ENCODE measurements at places on chromosomes 2 and 18.

- peak; percentile 39 for DNase-seq
Measured at GRCh38 chr2:64876137-64876647, 113.0 kb upstream of the SLC1A4 start.

- no peak for DNase-seq
Measured at GRCh38 chr2:229401171-229401865, 130.2 kb upstream of the PID1 start.

DNA sequence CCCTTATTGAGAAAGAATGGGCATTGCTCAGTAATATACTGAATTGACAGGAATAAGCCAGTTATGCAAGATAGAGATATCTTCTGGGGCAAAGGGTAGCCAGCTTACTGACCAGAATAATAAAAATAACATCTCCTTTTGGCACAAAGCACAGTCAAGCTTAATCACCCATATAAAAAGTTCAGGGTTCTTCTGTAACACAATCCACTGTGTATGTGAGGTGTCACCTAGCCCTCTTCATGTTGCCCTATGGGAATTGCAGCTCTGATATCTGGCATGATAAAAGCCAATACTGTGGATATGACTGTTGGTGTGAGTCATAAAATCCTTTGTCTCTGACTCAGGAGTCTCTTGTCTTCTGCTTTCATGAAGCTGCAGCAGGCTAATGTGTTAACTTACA lies 90.8 kb downstream of the DSEL start:
- DNase-seq: no peak

GRCh38 chr2:24611631-24612030 lies 120.6 kb downstream of the NCOA1 start:
- no peak for DNase-seq

GRCh38 chr2:71834796-71835195 lies 312.9 kb downstream of the CYP26B1 start:
- DNase-seq: no peak

- no peak for DNase-seq
Measured at GRCh38 chr2:129735576-129735975, 243.9 kb upstream of the RAB6C start.

- no peak for DNase-seq
Measured at GRCh38 chr2:241885946-241886643, 16.6 kb downstream of the RTP5 start.

GRCh38 chr18:55550471-55550870 lies 37.5 kb downstream of the TCF4 start:
- no peak for DNase-seq

DNA sequence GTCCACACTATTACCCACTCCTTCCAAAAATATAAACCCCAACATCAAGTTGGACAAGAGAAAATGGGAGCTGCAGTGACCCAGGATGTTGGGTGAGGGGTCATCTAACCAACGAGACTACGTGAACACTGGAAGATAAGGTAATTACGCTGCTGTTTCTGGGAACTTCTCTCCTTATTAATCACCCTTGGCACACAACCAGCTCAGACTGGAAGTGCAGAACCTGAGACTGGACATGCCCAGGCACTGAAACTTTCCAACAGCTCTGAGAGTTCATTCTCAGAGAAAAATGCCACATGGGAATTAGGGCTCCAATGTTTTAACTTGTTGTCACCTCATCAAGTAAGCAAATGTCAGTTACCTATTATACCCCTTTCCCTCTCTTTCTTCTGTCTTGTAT lies 135.3 kb downstream of the CCDC148 start:
- no peak for DNase-seq

GRCh38 chr2:173456960-173457359 lies 102.3 kb downstream of the CDCA7 start:
- DNase-seq: no peak

GRCh38 chr2:128178650-128179460 lies 87.9 kb downstream of the UGGT1 start:
- peak; percentile 89 for DNase-seq

DNA sequence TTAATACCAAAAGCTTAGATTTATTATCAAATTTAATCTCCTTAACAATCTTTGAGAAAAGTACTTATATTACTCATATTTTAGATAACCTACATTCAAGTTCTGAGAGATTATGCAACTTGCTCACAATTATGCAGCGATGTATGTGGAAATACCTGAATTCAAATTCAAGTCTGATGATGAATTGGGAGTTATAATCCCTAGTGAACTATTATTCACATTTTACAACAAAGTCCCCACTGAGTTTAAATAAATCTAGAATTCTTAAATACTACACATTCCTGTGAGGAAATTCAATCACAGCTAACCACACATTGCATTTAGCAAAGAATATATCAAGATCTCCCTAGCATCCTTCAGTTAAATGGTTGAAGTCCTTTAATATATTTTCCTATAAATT lies 278.4 kb downstream of the NOL4 start:
- no peak for DNase-seq

- no peak for DNase-seq
Measured at GRCh38 chr2:148651972-148652371, 7.4 kb downstream of the EPC2 start.

DNA sequence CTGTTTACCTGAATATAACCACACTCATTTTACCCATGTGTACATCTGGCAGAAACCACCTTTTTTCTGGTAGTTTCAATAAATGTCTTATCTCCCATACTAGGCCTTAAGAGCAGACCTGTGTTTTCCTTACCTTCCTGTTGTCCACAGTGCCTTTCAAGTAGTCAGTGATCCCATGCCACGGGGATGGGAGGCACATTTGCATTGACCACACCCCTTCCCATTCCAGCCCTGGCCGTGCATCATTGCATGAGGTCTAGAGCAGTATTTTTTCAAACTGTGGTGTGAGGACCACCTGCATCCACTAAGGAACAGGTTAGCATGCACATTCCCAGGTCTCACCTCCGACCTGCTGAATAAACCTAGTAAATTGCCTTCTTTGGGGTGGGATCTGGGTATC lies 165.2 kb upstream of the FOSL2 start:
- DNase-seq: no peak

GRCh38 chr2:151976945-151977353 lies 121.9 kb downstream of the CACNB4 start:
- DNase-seq: no peak

DNA sequence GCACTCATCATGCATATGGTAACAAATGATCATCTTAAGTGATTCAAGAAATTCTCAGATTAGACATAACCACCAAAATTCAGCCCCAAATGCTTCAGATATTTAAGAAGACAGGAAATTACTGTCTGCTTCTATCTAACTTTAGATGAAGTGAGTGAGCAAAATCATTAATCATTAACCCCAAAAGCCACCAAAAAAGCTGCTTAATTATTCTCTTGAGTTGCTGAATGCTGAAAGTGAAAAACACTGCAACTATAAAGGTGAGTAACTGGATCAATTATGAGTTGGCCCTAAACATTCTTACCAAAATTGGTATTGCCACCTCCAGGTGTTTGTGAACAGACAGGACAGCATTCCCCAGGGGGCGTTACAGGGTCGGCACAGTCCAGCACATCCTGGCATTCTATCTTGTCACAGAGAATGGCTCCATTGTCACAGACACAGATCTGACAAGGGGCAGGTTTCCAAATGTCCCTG lies 69.6 kb downstream of the COL5A2 start:
- DNase-seq: no peak

DNA sequence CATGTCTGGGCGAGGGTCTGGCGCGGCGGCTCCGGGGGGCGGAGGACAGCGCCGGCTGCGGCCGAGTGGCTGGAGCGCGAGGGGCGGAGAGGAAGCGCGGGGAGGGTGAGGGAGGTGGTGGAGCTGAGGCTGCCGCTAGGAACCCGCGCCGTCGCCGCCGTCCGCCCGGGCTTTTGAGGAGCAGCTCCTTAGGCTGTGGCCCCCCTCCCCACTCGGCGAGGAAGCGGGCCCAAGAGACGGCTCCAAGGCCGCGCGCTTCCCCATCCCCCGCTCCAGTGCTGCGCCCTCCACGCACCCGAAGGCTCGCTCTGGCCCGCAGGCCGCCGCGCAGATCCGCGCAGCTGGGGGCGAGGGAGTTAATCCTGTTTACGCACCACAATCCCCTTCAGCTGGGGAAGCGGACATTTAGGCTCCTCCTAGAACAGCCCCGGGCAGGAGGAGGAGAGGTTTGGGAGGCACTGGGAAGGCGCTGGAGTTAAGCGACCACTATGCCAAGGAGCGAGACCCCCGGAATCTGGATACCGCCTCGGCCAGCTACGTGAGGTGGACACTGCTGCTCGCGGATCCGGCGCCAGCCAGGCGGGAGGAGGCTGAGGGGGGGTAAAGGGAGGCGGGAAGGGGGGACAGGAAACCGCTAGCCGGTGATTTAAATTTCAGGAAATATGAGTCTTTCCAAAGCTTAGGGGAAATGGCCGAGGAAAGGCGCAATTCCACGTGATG lies at the start of gene CNRIP1:
Gene CNRIP1, minus strand, starts transcription at position 552 of the 720 bp plus-strand sequence. Its CDS starts 549 bp downstream, at position 3.
- peak; percentile 74 for DNase-seq

DNA sequence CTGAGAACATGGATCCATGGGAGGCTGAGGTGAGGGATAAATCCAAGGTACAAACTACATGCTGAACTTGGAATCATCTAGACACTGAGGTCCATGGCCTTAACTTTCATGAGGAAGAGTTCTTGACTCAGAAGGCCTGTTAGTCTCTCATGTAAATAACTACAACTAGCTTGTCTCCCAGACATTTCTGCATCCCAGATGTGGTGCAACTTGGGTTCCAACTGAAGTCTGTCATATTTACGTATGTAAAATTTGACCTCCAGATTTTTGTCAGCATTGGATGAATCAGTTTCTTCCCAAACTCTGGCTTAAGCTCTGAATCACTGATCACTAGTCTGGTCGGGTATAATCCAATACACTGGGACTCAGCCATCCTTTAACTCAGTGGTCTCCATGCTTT lies 306.9 kb downstream of the PDE11A start:
- DNase-seq: no peak

GRCh38 chr2:177161741-177162460 lies 50.7 kb upstream of the HNRNPA3 start:
- DNase-seq: peak; percentile 41

GRCh38 chr18:48838921-48839818 lies 111.6 kb downstream of the SMAD7 start:
- DNase-seq: no peak

DNA sequence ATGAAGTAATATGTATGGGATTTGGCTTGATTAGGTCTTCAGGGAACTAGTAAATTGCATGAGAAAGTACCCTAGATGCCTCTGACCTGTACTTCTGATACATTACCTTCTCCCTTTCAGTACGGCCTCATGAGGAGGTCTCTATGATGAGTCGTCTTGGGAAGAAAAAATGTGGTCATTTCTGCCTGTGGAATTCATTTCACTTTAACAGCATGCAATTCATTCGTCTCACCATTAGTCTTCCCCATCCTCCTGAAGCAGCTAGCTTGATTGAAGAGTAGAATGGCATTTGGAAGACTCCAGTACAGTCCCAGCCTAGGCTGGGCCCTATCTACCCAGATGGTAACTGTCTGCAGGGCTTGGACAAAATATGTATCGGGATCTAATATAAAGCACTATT lies 52.2 kb downstream of the TMX3 start:
- DNase-seq: no peak

- no peak for DNase-seq
Measured at GRCh38 chr2:138779781-138780445, at the start of gene NXPH2. TSS of gene NXPH2 (minus strand) at chr2:138780390. CDS start at chr2:138780241, 149 bp downstream.

- no peak for DNase-seq
Measured at GRCh38 chr18:24910221-24910620, 441.7 kb downstream of the ZNF521 start.

DNA sequence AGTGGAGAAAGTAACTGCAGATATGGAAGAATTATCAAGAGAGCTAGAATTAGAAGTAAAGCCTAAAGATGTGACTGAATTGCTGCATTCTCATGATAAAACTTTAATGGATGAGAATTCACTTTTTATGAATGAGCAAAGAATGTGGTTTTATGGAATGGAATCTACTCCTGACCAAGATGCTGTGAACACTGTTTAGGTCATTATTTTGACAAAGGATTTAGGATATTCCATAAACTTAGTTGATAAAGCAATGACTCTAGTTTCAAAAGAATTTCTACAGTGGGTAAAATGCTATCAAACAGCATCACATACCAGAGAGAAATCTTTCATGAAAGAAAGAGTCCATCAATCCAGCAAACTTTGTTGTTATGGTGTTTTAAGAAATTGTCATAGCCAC lies 1317.7 kb upstream of the ACVR2A start:
- no peak for DNase-seq

GRCh38 chr2:211652327-211652726 lies 886.3 kb downstream of the ERBB4 start:
- no peak for DNase-seq

DNA sequence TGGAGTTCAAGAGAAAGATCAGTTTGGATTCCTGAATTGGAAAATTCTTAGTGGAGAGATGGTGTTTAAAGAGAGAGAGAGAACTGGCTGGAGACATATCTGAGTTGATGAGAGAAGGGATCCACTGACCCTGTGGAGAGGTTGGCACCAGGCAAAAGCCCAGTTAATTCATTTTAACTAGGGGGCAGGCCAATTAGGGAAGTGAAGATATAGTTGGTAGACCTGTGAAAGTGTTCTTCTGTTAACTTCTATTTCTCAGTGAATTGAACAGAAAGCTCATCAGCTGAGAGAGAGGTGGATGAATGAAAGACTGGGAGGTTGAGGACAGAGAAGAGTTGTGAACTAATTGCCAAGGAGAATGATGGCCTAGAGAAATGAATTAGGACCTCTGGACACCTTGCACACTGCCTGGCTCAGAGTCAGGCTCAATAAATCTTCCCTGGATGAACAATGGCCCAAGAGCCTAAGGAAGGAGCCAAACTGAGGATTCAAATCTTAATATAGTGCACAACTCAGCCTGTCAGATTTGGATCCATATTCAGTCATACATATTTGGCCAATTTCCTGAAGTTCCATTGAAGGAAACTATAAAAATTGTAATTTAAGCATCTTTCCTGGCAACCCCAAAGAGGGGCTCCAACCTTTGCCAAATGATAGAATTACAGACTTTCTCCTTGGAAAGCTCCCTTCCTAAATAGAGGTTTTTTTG lies 82.2 kb upstream of the RMDN2 start:
- DNase-seq: no peak

DNA sequence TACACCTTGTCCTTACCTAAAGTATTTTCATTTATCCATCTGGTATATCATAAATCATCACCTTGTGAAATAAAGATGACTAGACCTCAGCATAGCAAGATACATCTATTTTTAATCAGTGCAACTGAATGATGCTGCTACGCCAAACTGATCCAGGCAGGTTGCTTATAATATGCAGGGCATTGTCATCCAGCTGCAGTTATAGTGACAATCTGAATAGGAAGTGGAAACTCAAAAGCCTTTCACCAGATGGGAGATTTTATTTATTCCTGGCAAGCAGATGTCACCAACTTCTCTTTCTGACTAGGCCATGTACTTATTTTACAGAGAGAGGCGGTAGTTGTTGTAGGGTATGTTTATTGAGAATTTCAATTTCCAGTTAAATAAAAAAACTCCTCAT lies 747.3 kb downstream of the ADCYAP1 start:
- no peak for DNase-seq

DNA sequence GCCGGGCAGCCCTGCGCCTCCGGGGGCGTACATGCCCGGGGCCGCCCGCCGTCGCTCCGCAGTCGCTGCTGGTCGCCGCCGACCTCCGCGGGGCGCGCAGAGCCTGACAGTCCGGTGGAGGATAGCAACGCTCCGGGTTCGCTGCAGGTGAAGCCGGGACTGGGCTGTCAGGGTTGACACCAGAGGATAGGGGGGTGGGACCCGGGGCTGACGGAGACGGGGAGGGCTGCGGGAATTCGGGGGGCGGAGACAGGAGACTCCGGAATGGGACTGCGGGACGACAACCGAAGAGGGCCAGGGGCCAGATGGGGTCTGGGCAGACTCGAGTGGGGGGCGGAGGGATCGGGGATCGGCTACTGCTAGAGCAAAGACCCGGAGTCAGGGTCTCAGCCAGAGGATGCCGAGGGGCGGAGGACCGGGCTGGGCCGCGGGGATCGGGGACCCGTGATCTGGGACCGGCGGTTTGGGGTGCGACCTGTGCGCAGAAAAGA lies 403 bp downstream of the TMEM127 start:
- peak; percentile 50 for DNase-seq

All from Ammon's horn (tissue), 1 donor.